Activated CD4-positive, CD25-positive, alpha-beta regulatory T cell (primary cell): ENCODE measurements at places on chromosomes 6 and 20.

- DNase-seq = no peak
These were observed 47.7 kb downstream of the STMND1 start for GRCh38 chr6:17149571-17149970.

GRCh38 chr6:11769244-11769643, 9.4 kb downstream of the ADTRP start:
- no peak for DNase-seq

GRCh38 chr6:134722200-134722870, 227.6 kb downstream of the ALDH8A1 start:
- no peak for DNase-seq

DNA sequence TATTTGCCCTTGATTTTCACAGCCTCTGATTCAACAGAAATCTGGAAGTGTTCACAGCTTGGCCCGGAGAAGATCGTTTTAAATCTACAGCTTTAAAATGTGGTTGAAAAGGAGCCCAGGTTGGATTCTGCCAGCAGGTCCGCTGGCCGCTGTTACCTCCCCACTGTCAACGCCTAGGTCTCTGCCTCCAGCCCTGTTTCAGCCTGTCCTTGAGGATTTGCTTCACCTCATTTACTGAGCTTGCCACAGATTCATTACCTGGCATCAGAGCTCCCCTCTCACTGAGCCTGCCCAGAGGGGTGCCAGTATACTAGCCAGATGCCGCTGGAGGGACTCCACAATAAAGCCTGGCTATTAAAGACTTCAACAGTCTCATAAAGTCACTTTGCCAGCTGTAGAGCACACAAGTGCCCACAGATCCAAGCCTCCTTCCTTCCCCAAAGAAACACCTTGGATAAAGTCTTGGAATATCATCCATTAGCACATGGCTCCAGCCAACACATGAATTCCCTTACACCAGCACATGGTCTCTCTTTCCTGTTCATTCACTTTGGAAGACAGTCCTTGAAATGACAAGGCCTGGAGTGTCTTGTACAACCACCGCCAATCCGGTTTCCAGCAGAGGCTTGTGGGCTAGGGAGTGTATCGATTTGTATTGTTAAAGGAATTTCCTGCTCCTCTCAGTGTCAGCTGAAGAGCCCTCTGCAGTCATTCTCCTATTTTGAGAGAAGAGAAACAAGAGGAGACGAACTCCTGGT, 9.5 kb upstream of the NR2E1 start:
- no peak for DNase-seq

GRCh38 chr20:57621421-57622200, 1.4 kb upstream of the ZBP1 start:
- DNase-seq = no peak

- DNase-seq = no peak
These were observed 5.6 kb upstream of the ADGRF1 start for GRCh38 chr6:47047479-47048407.

GRCh38 chr6:107653183-107653580, 163.3 kb downstream of the SOBP start:
- no peak for DNase-seq

GRCh38 chr20:17661121-17661744, 20.8 kb downstream of the RRBP1 start:
- DNase-seq = no peak

GRCh38 chr6:142612956-142613355, 311.1 kb downstream of the ADGRG6 start:
- DNase-seq = no peak

DNA sequence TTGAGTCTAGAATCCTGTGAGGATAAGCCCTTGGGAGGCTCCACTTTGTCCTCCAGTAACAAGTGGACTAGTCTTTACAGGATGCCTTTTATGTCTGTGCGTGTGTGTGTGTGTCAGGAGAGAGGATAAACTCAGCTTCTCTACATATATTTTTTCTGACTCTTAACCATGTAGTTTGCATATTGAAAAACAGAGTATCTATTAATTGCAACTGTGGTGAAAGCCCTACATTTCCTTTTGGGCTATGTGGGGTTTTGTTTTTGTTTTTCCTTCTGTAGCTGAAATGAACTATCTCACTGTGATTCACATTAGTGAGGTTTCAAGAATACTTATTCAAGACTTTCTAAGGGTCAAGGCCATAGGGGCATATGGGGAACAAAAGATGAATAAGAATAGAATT, 17.7 kb downstream of the TPBG start:
- no peak for DNase-seq

GRCh38 chr6:32472781-32473375, 33.2 kb downstream of the HLA-DRA start:
- DNase-seq = no peak

GRCh38 chr20:19284400-19285178, 72.1 kb downstream of the SLC24A3 start:
- no peak for DNase-seq

- no peak for DNase-seq
These were observed 35.9 kb downstream of the PLG start for GRCh38 chr6:160737934-160738333.

GRCh38 chr6:33768644-33769120, 20.2 kb downstream of the LEMD2 start:
- peak; percentile 36 for DNase-seq

GRCh38 chr6:79605061-79605460, 26.1 kb upstream of the SH3BGRL2 start:
- no peak for DNase-seq

GRCh38 chr6:143223895-143224294, 163.2 kb downstream of the AIG1 start:
- no peak for DNase-seq

- DNase-seq = no peak
These were observed 15.2 kb upstream of the ATXN1 start for GRCh38 chr6:16776394-16777017.

- DNase-seq = no peak
These were observed 211.5 kb downstream of the TMEM200A start for GRCh38 chr6:130577178-130577919.

DNA sequence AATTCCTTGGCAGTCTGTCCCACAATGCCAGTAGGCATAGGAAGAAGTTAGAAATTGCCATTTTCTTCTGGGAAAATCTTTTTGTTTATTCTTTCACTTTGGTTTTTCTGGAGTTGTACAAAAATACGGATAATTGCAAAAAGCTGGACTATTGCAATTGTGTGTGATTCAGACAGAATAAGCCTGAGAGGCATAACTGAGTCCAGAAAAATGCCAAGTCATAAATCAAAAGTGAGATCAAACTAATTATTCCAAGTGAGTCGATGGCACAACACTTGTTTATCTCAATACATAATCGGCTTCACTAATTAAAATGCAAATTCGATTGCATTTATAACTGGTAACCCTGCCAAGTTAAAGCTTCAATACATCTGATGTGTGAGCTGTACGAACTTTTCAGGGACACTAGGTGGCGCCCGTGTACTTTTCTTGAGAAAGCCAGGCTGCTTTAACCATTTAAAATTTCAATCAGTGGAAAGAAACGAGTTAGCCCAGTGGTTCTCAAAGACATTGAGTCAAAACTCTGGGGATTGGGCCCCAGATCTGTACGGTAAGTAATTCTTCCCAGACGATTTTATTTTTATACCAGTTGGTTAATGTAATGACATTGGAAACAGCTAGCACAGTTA, 102.6 kb downstream of the LAMP5 start:
- DNase-seq = peak; percentile 21

- no peak for DNase-seq
These were observed 130.5 kb downstream of the ANKRD60 start for GRCh38 chr20:58097943-58098342.

- peak; percentile 9 for DNase-seq
These were observed 28.9 kb downstream of the STX7 start for GRCh38 chr6:132483779-132484679.

DNA sequence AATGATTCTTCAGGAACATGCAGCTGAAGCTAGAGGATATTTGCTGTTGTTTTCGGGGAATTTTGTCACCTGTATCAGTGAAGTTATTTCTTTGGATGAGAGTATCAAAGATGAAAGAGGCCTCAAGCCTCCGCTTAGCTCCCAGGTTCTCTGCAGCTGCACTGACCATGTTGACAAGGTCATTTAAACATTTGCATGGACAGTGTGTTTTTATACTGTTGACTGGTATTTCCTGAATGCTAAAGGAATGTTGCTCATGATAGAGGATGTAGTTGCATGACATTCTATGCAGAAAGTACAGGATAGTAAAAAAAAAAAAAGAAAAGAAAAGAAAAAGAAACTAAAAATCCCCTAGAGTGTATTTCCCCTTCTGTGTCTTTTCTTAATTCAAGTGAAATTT, 165.6 kb upstream of the LAMP5 start:
- DNase-seq = no peak

GRCh38 chr20:63737945-63738686, 1.5 kb upstream of the SLC2A4RG start:
- no peak for DNase-seq

DNA sequence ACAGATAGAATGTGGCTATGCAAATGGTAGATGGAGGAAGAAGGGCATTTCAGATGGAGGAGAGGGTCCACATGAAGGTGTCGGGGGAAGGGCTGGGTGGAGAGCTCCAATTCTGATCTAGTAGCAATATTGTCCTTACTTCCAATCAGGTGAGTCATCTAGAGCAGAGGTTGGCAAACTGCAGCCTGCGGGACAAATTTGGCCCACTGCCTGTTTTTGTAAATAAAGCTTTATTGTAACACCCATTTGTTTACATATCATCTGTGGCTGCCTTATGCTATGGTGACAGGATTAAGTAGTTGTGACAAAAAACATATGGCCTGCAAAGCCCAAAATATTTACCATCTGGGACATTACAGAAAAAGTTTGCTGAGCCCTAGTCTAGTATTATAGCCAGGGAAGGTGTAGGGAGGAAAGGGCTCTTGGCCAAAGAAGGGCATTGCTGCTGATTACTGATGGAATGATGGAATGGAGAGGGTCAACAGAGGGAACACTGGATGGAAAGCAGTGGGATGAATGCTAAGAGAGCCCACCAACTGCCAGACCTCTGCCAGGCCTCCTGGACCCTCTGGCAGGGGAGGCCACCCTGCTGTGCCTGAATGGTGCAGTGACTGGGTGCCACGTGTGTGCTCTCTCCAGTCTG, 79.8 kb downstream of the SLC22A23 start:
- no peak for DNase-seq

GRCh38 chr6:154928325-154928922, 66.7 kb upstream of the TIAM2 start:
- peak; percentile 5 for DNase-seq

- DNase-seq = no peak
These were observed 26.8 kb downstream of the ERGIC3 start for GRCh38 chr20:35568645-35569044.

DNA sequence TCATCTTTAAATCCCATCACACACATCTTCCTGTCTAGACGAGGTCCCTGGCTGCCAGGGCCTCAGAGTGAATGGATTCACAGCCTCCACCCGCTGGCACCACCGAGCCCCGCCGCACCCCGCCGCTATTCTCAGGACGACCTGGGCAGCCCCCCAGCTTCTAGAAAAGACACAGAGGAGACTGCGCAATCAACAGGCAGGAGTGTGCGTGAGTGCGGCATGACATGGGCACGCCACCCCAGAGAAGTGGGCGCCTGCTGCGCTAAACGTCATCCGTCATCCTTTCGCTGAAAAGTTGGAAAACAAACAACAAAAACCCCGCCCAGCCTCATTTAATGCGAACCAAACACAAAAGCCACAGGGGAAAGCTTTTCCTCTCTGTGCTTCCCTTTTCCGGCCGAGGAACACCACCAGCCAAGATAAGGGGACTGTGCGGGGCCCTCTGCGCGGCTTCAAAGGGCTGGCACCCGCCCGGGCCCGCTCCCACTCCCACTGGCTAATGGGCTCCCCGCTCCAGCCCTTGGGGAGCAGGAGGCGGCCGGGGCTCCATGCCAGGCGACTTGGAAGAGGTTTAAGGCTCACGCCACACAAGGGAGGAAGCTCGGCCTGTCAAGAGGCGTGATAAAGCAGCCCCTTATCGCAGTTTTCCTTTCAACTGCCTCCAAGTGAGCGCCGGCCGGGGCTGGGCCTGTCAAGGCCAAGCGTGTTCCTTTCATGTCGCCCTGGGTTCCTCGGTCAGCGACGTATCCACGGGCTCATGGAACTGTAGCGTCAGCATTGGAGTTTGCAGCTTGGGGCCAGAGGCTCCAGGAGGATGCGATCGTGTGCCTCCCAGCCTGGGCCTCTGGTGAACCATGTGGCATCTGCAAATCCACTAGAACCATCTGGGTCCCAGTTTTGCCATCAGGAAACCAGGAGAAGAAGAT, 50.1 kb downstream of the NFATC2 start:
- DNase-seq = no peak

GRCh38 chr6:3742076-3742425, 9.5 kb downstream of the PXDC1 start:
- DNase-seq = no peak

DNA sequence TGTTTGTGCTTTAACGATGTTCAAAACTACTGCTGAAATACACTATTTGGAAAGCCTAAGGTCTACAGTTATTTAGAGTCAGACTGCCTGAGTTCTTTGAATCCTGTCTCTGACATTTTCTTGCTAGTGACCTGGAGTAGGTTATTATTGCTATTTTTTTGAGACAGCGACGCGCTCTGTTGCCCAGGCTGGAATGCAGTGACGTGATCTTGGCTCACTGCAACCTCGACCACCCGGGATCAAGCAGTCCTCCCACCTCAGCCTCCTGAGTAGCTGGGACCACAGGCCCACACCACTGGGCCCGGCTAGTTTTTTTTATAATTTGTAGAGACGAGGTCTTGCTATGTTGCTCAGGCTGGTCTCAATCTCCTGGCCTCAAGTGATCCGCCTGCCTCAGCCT, 96.6 kb downstream of the TIAM2 start:
- no peak for DNase-seq

DNA sequence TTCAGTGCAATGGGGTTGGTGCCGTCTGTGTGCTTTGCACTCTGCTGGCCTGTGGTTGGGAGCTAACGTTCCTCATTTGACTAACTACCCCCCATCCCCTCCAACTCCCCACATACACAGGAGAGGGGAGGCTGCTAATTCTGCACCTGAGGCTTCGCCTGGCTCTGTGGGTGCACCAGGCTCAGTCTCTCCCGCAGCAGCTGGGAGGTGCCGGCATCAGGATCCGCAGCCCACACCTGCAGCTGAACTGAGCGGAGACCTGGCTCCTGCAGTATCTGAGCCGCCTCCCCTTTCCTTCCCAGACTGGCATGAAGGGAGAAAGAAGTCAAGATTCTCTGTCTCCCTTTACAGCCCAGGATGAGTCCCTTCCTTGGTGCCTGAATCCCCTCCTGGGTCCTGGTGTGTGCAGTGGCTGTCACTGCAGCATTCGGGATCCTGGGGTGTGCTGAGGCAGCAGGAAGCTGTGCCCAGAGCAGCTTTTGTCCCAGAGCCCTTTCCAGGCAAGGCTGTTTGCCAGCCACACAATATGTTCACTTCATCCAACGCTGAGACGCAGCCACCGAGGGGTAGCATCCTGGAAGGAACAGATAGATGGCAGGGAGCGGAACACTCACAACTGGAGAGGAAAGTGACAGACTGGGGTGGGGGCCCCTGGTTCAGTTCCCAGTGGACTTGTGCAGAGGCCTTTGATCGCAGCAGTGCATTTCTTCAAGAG, 70.2 kb downstream of the CDH4 start:
- DNase-seq = no peak
